ENCODE measurements at places on chromosomes 6 and 20. TPM values are rescaled to one million over a fixed set of nuclear protein-coding genes. Genes with fewer than 3 reads are reported as not detected.
A peak's percentile ranks its signal among the peaks of the same experiment; 100 is the strongest.

Gene PPIL1
- total RNA-seq, result 53.6 TPM

Gene PARD6B
- 5.8 TPM for total RNA-seq

Gene VWA7
- 3.1 TPM for total RNA-seq

- DNase-seq, result no peak
These were observed 50.3 kb downstream of the LGSN start for GRCh38 chr6:63269470-63269869.

GRCh38 chr20:48578397-48579098, 249.3 kb downstream of the PREX1 start:
- DNase-seq, result no peak

Gene PTCHD4
- 8.4 TPM for total RNA-seq

Gene CCM2L
- not detected for total RNA-seq

DNA sequence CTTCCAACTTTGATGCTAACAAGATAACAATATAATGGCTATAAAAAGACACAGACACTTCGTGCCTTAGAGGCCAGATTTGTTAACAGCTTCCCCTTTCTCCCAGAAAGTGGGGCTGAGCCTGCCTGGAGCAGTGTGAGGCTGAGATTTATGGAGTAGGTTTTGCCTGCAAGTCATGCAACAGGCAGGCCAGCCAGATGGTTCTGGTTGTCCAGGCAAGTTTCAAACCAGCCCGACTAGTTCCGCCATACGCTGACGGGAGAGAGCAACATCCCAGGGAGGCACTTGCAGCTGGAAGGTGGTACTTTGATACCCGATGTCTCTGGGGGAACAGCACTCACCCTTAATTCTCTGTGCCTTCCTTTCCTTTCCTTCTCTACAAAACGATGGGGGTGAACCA, 81.3 kb upstream of the NAA20 start:
- no peak for DNase-seq

DNA sequence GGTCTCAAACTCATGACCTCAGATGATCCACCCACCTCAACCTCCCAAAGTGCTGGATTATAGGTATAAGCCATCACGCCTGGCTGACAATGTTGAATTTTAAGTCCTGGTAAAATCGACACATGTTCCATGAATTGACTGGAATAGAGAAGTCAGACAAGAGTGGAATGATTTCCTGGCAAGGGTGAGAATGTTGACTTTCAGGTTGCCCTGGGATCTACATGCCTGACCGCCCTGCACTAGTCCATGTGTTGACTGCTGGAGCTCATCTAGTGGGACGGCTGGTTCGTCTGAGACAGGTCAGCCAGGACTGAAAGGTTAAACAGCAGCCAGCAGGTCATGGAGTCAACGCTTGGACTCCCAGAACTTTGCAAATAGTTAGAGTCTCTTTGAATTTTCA, 88.8 kb downstream of the SASH1 start:
- DNase-seq, result no peak

DNA sequence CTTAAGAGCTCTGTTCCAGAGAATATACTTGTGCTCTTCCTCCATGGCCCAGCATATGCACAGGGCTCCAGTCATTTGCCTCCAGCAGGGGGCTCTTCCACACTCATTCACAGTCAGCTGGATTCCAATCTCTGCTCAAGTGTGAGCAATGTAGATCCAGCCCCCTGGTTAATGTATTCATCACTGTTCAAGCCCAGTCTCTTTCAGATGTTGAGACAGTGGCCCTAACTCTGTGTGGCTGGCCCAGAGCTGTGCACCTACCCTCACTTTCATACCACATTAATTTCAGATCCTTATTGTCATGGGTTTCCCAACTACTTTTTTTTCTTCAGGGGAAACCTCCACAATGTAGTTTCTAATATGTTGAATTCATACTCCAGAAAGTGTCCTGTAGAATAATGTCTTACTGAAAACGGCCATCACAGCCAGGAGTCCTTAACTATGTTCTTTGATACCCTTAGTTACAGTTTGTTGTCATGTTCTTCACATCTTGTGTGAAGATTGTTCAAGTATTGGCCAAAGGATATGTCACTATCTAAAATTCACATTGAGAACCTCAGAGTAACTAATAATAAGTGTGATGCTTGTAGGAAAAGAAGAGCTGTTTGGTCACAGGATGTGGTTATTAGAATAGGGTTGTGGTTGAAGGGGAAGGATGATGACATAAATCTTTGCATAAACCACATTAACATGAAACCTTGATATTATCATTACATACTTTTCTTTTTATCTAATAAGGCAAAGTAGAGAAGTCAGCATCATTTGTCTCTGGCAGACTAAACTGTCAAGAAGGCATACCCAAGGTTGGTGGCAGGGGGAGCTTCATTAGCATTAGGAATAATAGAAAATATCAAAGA, 14.4 kb upstream of the HLA-DQA1 start:
- peak; percentile 37 for DNase-seq

DNA sequence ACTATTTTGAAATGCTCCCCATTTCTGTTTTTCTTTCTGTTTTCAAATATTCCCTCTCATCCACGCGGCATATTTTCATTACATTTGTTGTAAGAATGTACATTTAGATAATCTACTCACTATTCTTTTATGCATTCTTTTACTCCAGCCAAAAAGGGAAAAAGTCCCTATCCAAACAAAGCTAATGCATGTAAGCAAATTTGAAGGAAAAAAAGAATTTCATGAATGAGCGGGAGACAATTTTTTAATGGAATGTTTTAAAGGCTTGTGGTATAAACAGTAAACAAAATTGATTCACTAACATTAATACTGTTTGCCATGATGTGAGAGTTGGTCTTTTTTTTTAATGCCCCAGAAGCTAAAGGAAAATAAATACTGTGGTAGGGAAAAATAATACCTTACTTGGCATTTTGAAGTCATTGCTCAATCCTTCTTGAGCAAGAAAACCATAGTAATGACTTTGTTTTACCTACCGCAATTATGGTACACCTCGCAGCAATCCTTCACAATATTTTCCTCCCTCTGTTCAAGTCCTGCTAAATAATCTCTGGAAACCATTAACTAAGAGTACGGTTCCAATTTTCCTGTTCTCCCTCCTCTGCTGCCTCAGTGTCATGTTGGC, 79.0 kb downstream of the BACH2 start:
- peak; percentile 77 for DNase-seq

DNA sequence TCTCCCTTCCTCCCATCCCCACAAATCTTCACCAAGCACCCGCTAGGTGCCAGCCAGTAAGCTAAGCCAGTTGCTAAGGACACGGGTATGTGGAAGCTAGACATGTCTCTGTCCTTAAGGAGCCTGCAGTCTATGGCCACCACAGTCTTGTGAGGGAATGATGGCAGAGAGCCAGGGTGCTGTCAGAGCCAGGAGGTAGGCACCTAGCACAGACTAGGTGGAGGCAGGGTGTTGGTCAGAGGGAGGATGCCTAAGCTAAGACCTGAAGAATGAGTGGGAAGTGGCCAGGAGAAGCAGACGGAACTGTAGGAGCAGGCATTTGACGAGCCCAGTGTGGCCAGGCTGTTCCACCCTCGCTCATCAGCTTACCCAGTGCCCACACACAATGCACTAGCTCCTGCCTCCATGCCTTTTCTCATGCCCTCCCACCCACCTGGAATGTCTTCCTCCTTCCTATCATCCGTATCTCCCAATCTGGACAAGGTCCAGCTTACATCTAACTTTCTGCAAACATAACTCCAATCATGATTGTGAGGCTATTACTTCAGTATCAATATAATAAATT, 125.6 kb downstream of the FOXC1 start:
- DNase-seq, result peak; percentile 11

GRCh38 chr20:1437235-1437904, 29.3 kb downstream of the NSFL1C start:
- DNase-seq, result peak; percentile 84

DNA sequence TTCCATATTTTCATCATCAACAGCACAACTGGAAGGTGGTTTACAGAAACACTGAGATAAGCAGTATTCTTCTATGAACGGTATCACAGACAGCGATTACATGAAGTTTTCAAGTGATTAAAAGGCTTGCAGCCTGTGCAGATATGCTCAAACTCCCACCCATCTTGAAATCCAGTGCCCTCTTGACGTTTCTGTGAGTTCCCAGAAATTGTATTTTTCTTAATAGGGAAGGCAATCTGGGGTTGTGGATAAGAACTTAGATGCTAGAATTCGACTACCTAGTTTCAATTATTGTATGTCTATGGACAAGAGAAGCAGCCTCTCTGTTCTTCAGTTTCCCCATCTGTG, 290.3 kb downstream of the ZNF217 start:
- no peak for DNase-seq

Gene ALDH5A1
- total RNA-seq, result 1.7 TPM

Gene TRAPPC3L
- total RNA-seq, result not detected

GRCh38 chr6:55882718-55883569, 7.6 kb upstream of the BMP5 start:
- peak; percentile 93 for DNase-seq

Gene RMND1
- 37.6 TPM for total RNA-seq

Gene ESR1
- total RNA-seq, result 0.05 TPM

Gene ACSS1
- total RNA-seq, result 0.83 TPM

Gene CD24
- 10.4 TPM for total RNA-seq

DNA sequence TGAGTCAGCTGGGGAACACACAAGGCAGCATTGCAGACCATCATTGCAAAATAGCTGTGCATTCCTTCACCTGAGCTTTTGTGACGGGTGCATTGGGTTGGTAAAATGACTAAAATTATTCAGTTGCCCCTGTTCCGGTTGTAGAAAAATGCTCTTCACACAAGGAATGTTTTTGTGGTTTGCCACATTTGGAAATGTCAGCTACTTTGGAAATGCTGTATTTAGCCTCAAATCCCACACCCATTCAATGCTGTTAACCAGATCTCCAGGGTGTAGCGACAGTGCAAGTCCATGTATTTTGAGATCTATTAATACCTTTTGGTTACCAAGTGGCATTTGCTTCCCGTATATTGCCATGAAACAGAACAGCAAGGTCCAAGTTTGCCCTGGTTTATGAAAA, 201.2 kb downstream of the FOXA2 start:
- DNase-seq, result no peak

DNA sequence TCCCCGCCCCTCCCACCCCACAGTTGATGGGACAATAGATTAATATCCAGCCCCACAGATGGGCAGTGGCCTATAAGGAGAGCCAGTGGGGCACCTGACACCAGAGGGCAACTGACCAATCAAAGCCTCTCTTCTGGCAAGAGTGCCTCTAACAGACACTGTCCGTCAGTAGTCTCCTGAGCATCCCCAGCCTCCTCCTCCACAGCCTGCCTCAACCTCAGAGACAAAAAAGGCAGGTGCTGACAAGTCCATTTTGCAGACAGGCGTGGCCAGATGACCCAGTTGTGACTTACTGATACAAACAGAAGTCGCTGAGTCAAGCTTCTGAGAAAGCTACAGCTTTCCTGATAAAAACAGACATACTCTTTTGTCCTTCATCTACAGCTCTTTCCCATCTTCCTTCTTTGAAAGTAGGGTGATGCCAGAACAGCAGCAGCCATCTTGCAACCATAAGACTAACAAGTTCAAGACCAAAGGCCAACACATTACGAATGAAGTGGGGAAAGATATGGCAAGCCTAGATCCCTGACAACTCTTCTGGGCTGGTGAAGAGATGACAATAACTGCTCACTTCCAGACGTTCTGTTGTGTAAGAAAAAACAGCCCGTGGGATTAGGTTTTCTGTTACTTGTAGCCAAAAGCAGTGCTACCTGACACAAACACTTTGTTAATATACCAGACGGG, 12.3 kb downstream of the PPIL1 start:
- DNase-seq, result peak; percentile 61

DNA sequence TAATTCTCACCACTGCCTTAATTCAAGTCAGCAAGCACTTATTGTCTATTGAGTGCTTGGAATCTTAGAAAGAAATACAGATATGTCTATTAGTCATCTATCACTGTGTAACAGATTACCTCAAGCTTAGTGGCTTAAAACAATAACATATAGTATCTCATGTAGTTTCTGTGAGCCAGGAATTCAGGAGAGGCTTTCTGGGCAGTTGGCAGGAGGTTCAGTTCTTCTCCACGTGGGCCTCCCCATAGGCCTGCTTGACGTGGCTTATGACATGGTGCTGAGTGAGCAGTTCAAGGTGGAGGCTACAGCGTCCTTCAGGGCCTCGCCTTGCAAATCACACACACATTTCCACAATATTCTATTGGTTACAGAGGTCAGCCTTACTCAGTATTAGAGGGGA, 69.7 kb downstream of the DTD1 start:
- DNase-seq, result peak; percentile 12

- no peak for DNase-seq
These were observed 198.1 kb downstream of the DLL1 start for GRCh38 chr6:170092826-170093225.

Gene PPP1R3G
- total RNA-seq, result 0.07 TPM

- DNase-seq, result no peak
These were observed 65.4 kb downstream of the UTRN start for GRCh38 chr6:144350528-144350880.

DNA sequence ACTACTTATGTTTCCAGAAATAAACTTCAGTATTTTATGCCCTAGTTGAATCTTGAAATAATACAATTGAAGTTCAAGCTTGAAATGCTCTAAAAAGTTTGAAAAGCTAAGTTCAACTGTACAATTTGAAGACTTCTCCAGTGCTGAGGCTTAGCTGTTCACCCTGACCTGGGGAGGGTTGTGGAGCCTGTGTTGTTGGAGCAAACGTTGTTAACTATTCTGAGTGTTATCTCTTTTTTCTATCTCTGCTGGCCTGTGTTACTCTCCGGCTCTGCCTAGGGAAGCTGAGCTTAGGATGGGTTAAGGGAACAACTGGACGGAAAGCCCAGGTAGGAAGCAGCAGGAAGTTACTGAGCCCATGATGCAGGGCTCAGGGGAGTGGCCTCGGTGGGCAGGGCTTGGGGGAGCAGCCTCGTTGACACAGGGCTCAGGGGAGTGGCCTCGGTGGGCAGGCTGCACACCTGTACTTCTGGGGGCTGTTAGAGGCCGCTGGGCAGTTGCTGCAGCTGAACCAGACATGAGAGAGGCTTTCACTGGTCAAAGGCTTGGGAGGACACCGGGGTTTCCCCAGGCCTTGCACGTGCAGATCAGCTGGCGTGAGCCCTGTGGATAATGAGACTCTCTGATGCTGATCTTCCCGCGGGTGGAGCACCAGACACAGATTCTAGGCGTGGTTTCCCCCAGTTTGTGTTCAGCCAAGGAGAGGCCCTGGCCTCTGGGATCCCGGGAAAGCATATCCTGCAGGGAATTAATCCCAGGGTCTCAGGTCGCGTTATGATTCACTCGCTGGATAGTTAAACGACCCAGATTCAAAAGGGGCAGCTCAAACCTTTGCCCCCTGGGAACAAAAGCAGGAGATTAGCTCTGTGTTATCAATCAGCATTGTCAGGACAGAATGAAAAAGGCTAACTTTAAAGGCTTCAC, 58.9 kb downstream of the ERMARD start:
- DNase-seq, result no peak

Gene FLRT3
- total RNA-seq, result 15.7 TPM

Gene MCM8
- 12.4 TPM for total RNA-seq

- no peak for DNase-seq
These were observed 23.7 kb downstream of the POM121L2 start for GRCh38 chr6:27288136-27289044.

Gene TPX2
- total RNA-seq, result 45.3 TPM

Gene TBC1D32
- total RNA-seq, result 10.2 TPM

- DNase-seq, result no peak
These were observed 174.8 kb downstream of the IBTK start for GRCh38 chr6:82072751-82073150.
